Panc1 (cell line): ENCODE measurements at places on chromosomes 5 and 9.

DNA sequence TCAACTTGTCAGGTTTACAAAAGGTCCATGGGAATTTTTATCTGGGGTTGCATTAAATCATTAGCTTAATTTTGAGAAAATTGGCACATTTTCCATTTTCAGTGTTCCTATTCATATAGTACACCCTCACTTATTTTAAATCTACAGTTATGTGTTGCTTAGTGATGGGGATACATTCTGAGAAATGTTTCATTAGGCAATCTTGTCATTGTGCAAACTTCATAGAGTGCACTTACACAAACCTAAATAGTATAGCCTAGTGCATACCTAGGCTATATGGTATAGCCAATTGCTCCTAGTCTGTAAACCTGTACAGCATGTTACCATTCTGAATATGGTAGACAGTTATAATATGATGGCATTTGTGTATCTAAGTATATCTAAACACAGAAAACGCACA is 19.8 kb upstream of the FAM151B start:
- DNase-seq, result no peak

- no peak for DNase-seq
Measured at GRCh38 chr9:97987487-97987886, 4.3 kb downstream of the ANP32B start.

GRCh38 chr9:18747595-18747994 is 273.6 kb downstream of the ADAMTSL1 start:
- DNase-seq, result no peak

GRCh38 chr9:116099821-116100220 is 53.8 kb upstream of the PAPPA start:
- DNase-seq, result no peak

DNA sequence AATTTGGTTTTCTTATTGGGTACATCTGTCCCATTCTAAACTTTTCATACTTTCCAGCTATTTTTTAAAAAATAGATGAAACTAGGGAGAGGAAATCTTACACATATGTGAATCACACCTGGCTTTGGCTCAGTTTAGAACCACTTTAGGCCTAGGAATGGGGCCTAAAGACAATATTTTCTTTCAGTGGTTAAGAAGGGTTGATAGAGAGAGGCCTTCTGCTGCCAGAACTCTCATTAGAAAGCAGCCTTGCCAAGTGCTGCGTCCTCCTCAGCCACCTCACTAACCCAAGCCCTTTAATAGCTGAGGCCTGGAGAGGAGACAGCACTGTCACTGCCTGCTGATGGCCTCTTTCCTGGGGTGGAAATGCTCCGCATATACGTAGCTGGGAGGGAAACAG is 167.5 kb downstream of the SAXO1 start:
- no peak for DNase-seq

DNA sequence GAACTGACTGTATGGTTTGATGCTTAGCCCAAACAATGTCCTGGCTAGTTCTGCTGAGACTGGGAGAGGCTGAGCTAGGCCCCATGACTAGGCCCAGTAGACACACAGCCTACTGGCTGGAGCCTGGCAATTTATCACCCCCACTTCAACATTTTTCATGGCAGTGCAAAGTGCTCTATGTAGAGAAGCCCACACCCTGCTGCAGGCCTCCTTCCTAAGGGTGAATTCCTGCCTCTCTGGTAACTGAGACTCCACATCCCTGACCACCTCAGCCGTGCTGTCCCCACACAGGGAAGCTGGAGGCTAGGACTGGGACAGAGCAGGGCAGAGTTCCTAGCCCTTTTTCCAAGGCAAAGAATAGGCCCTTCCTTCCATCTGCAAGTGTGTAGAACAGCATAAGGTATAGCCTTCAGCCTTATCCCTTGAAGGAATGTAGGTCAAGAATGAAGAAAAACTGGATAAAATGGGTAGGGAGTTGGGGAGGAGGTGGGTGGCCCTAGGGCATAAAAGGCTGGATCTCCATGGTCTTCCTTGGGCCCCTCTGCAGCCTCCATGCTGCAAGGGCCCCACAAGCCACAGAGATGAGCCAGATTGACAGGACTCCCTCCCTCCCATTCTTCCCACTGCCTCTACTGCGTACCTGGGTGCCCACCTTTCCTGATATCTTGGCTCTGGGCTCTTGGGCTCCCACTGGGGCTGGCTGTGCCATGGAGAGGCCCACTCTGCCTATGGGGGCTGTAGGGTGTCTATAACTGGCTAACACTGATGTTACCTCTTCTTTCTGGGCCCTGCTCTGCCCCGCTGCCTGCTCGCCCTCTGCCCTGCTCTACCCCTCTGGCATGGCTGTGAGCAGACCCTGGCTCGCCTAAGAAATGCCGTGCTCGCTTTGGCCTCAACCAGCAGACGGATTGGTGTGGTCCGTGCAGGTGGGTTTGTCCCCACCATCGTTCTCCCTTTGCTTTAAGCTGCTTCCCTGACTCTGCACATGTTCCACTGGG is 29.8 kb downstream of the TCF7 start:
- DNase-seq, result no peak

DNA sequence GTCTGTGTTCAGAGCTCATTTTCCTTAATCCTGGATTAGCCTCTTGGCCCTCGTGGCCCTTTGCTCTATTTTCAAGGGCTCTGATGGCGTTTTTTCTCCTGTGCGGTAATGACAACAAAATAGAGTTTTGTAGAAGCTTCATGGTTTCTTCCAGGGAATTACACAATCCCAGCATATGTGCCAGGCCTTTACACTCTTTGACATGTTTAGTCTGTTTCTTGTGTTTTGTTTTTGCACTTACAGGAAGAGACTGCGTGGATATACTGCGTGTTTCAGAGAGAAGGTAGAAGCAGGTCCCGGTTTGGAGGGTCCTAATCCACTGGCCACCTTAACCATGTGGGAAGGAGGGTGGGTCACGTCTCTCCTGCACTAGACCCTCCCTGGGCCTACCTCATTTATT is 400.2 kb upstream of the IRX4 start:
- no peak for DNase-seq

- no peak for DNase-seq
Measured at GRCh38 chr9:100856238-100856637, 172.3 kb upstream of the PLPPR1 start.

- no peak for DNase-seq
Measured at GRCh38 chr5:156274453-156274852, 52.5 kb upstream of the SGCD start.

- no peak for DNase-seq
Measured at GRCh38 chr9:78905986-78906755, 609.2 kb downstream of the PSAT1 start.
